Hepatocyte (in vitro differentiated cells): ENCODE measurements at places on chromosomes 3 and 15. TPM values are rescaled to one million over a fixed set of nuclear protein-coding genes. Genes with fewer than 3 reads are reported as not detected.
A peak's percentile ranks its signal among the peaks of the same experiment; 100 is the strongest.

GRCh38 chr3:86867982-86868381 is 123.0 kb downstream of the VGLL3 start:
- H3K36me3 ChIP-seq, result no peaks in the 10 kb centered on the region
- no peaks in the 10 kb centered on the region for H3K4me1 ChIP-seq
- no peak overlapping the region for H3K4me3 ChIP-seq
- no peak for DNase-seq

GRCh38 chr3:130111185-130111864 is 29.7 kb downstream of the ALG1L2 start:
- H3K4me1 ChIP-seq, result no peaks in the 10 kb centered on the region
- peak overlapping the region; percentile 65 for H3K4me3 ChIP-seq
- DNase-seq, result peak; percentile 100
- H3K27me3 ChIP-seq, result no peaks in the 10 kb centered on the region

The CCR1 gene
- total RNA-seq, result 2.7 and 3.5 TPM in 2 replicates

The TMEM212 gene
- total RNA-seq, result not detected in 2 replicates

The USP50 gene
- total RNA-seq, result not detected in 2 replicates
